ENCODE measurements at places on chromosomes 12 and 14.

GRCh38 chr12:120453060-120453750 is 7.0 kb downstream of the GATC start:
- no peak for DNase-seq

DNA sequence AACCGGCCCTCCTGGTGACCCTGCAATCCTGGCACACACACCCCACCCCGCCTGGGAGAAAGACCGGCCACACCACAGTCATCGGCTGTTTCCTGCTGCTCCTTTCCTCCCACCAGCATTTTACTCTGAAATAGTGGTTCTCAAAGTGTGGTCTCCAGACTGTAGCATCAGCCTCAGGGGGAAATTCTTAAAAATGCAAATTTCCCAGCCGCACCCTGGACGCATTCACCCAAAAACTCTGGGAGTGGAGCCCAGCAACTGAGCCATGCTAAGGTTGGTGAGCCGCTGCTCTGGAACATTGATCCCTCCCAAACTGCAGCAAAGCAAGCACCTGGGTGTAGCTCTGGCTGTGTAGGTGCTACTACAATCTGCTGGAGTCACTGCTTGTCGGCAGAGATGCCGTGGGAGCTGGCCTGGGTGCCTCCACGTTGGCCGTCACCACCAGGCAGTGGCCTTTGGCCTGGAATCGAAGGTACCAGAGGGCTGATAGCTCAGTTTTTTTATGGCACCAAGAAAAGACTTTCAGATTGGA is 38.4 kb upstream of the BCL2L14 start:
- DNase-seq = no peak

DNA sequence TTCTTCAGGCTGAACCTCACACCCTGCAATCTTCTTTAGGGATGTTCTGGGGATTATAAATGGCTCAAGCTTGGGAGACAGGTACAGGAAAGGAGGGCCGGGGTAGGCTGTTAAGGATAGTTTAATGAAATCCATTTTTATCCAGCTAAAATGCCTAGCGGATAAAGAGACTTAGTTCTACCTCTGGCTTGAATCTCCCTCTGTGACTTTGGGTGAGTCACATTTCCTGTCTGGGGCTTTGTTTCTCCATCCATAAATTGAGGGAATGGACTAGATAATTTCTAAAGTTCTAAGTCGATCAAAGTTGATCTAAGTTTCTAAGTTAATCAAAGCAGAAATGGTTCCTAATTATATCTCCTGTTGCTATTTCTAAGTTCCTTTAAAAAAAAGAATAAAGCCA is 319.6 kb upstream of the E2F7 start:
- peak; percentile 16 for DNase-seq

- no peak for DNase-seq
Observed at GRCh38 chr14:44463356-44464004, 43.6 kb downstream of the FSCB start.

DNA sequence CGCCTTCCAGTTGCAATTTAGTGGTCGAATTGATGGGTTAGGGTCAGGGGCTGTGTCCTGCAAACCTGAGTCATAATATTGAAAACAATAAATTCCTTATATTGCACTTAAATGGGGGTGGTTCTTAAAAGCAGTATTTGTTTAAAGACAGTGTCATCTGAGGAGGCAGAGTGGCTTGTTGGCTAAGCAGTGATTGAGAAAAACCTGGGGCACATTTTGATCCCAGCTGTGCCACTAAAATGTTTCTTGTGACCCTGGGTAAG is 48.4 kb downstream of the FBXW8 start:
- DNase-seq = no peak

DNA sequence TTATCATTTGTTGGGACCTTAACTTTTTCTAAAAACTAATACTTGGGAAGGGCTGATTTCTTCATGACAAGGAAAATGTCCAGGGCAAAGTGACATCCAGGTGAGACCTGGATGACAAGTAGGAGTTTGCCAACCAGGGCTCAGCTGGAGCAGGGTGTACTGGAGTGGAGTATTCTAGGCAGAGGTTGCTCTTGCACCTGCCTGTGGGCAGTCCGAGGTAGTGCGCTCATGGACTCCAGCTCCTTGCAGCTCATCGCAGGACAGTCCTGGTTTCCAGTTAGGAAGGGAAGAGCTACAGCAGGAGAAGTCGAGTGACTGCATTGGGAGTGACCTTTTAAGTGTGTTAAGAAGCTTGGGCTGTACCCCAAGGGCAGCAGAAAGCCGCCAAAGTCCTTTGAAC is 175.9 kb downstream of the PELI2 start:
- DNase-seq = no peak

DNA sequence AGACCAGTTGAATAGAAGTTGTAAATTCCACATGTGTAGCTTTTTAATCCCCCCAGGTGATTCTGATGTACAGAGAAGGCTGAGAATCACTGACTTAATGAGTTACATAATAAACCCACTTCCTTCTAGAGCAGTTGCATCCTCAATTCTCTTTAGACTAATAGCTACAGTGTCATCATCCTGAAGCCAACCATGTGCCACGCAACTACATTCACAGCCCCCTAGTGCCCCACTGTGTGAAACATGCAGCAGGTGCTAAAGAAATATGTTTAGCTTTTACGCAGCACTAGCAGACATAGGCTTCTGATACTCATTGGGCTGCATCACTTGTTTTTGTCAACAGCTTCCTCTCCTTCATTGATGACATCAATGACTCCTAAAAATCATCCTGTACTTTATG is 1168.3 kb downstream of the BCL11B start:
- no peak for DNase-seq

DNA sequence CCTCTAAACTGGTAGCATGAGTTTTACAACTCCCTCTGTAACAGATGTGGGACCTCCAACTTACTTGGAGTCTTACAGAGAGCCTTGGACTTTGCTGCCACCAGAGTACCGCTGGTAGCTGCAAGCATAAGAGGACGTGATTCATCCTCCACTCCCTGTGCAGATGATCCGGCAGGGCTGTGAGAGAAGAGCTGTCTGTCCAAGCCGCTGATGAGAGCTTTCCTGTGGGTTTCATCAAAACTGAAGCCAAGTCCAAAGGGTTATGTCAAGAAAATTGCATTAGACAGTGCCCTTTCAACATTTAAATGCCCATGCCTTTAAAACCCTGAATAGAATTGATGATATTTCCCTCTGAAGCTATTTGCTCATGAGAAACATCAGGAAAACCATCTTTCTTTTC is 85.8 kb downstream of the LLPH start:
- DNase-seq = peak; percentile 6

DNA sequence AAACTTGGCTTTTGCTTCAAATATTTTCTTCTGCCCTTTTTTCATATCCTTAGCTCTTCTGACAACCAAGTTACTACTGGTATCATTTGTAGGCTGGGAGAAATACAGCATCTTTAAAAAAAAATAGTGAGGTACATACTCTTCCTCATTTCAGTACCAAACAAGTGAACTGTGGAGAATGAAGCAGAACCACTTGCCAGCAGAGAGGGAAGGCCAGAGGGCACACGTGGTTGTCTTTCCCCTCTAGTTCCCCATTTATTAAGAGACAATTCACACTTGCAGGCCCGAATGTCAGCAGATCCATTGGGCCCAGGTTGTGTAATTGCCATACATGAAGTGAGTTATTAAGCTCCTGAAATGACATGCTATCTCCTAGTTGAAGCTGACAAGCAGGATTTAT is 3.2 kb downstream of the SUSD6 start:
- DNase-seq = no peak

DNA sequence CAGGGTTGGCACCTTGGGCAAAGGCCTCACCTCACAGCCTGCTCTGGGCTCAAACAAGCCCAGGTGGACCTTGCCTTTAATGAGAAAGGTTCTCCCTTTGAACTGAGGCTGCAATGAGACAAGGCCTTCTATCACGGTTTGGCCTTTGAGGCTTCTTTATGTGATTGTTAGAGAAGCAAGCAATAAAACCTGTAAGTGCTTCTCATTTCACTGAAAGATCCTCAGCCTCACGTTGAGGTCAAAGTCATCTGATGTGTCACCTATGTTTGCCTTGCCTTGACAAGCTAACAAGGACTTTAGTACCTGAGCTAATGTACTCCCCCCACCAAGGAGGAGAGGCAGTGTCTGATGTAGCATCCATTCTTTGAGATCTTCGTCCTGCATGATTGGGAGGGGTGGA is 155.9 kb upstream of the RBM19 start:
- DNase-seq = no peak

- DNase-seq = peak; percentile 91
Observed at GRCh38 chr14:33647385-33647786, 303.5 kb downstream of the EGLN3 start.

DNA sequence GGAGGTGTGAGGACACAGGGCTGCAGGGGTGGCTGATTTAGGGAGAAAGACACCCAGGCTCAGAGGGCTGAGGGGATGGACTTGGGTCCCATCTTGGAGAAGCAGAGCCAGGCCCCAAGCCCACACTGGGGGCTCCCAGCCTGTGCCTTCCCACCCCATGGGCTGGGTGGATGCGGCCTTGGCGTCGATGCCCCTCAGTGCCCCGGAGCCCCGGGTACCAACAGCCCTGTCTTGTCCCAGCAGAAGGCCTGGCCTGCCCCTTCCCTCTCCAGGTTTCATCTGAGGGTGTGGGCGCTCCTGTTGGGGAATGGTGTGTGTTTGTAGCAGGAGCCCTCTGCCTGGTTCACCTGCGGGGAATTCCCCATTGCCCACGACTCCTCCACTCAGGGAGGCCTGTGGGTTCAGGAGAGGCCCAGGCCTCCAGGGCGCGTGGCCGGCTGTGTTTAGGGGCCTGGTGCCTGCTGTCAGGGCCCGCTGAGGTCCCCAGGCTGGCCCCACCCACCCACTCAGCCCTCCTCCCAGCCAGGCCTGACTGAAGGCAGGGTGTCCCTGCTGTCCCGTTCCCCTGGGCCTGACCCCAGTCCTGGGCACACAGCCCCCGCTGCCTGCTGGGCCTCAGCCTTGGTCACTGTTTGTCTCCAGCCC is 51.1 kb upstream of the BEGAIN start:
- DNase-seq = no peak

All from A172 (cell line).